COR-L47 (cell line): ENCODE measurements at places on chromosomes 4 and X.

- no peak for DNase-seq
These were observed 1064.4 kb downstream of the PCDH7 start for GRCh38 chr4:31784558-31784957.

DNA sequence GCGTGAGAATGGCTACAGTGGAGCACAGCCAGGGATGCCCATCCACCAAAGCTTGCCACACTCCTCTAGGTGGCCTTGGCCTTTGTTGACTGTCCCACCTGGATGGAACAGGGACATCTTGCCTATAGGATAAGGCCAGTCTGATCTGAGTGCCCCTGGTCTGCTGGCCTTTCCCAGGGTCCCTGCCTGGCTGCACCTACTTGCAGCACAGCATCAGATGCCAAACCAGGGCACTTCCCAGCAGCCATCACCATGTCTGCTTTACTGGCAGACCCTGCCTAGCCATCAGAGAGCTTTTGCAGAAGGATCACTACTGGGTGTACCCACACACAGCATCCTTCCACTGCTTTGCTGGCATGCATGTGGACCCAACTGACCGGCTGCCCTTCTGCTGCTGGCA is 143.2 kb downstream of the GABRA3 start:
- DNase-seq: no peak

GRCh38 chr4:169052594-169052945 is 42.5 kb upstream of the CBR4 start:
- DNase-seq: no peak

DNA sequence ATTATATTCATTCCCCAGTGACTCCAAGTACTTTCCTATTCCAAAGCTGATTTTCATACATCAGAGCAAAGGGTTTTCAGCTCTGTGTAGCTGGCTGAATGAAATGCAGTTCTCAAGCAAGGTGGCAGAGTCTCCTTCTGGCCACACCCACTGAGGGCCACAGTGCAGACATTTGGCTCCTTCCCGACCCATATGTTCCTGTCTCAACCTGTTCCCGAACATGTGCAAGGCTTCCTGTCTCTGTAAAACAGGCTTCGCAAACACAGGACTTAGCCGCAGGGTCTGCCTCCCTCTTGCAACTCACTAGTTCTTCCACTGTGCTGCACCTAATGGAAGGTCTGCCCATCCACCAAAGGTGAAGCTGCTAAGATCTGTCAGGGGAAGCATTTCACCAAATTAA is 249.2 kb downstream of the MID1IP1 start:
- DNase-seq: no peak

DNA sequence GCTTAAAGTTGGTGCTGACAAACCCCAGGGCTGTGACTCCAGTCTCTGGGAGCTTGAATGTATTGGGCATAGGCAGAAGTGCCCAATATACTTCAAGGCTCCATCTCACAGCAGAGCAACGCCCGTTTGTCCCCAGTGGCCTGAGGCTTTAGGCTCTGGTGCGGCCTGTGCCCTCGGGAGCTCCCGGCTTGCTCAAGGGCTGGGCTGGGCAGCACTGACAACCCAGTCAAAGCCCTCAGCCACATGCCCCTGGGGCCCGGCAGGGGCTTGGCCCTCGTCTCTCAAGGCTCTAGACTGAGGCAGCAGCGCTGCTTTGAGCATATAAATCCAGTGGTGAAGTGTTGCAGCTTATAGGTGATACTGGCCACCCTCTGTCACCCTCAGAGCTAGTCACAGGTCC is 203.7 kb downstream of the AFAP1 start:
- no peak for DNase-seq

DNA sequence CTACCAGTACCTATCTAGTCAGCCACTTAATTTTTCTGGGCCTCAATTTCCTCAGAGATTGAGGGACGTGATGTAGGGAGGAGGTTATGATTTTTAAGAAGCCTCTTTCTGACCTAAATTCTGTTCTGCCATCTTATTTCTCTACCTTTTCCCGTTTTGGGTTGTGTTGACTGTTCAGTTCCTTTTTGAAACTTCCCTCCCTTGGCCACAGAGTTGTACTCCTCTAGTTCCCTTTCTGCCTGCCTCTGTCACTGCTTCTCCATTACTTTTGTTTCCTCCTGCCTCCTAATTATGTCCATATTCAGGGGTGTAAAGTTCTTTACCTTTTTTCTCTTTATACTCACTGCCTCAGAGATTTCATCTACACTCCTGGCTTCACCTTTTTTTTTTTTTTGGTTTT is 25.4 kb downstream of the CLCN5 start:
- DNase-seq: no peak

GRCh38 chr4:178026999-178027398 is 584.8 kb upstream of the AGA start:
- no peak for DNase-seq

GRCh38 chr4:83850435-83850834 is 314.5 kb downstream of the GPAT3 start:
- DNase-seq: no peak

- DNase-seq: no peak
These were observed 23.5 kb downstream of the NAT8L start for GRCh38 chr4:2082627-2083026.

DNA sequence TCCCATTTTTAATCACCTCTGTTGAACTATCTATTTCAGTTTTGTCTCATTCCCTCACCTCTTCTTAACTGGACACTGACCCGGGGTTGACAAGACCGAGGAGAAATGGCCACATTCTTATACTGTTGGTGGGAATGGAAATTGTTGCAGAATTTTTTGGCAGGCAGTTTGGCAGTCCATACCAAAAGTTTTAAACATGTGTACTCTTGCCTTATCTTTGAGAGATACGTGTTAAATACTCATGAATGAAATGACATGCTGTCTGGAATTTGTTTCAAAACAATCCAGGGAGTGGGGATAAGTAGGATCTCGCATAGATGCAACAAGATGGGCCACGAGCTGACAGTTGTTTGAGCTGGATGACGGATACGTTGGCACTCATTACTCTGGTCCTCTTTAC is 12.1 kb downstream of the FGFBP1 start:
- DNase-seq: no peak

DNA sequence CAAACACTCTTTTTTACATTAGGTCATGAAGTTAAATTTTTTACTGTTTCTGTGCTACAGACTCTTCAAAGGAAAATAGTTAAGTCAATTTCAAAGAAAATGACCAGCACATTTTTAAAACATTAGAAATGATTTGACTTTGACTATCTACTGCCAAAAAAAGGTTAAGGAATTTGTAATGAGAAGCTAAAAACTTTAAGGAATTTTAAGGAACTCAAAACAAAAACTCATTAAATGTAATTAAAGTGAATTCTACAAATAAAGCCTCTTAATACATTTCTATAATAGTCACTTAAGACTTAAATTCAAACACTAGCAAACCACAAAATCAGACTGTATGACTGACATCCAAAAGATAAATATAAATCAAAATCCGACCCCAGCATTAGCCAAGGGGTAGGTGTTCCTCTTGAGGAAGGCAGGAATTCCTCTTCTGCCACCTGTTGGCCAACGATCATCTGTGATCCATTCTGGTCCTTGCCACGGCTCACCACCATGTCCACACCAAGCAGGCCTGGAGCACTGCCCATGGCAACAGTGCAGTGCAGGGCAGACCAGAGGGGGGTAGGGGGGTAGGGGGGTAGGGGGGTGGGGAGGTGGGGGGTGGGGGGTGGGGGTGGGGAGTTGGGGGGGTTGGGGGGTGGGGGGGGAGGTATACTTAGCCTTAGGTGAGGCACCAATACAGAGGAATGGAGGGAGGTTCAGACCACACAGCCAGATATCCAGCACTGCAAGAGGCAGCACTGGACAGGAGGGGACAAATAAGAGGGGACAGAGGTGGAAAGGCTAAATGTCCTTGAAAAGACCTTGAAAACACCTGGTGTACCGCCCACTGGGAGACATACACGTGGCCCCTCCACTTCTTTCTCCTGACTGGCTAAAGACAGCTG is 287.4 kb downstream of the CHIC1 start:
- no peak for DNase-seq

DNA sequence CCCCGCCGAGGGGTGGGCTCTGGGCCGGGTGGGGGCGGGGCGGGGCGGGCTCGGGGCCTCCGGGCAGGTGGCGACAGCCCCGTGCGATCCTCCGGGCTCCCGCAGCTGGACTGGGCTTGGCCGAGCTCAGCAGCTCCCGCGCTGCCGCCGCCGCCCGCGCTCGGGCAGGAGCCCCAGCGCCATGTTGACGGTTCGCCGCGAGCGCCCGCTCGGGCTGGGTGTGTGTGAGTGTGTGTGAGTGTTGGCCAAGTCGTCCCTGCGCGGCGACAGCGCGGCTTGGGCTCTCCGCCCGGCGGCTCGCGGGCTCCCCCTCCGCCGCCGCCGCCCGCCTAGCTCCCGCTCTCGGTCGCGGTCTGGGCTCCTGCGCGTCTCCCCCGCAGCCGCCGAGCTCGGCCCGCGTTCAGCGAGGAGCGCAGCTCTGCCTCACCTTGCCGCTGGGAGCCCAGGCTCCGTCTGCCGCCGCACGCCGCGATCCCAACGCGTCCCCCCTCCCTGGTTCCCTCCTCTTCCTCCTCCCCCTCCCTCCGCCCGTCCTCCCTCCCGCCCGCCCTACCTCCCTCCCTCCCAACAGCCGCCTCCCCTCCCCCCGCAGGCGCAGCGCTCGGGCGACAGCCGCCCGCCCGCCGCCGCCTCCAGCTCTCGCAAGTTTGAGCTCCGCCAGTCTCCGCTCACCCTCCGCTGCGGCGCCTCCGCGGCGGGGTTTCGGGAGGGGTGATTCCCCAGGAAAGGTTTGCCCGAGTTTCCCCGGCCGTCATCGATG is at the start of gene BCOR:
Gene BCOR, minus strand, starts transcription at position 455 of the 760 bp plus-strand sequence. CDS start 20,029 bp downstream, outside the sequence.
- peak; percentile 56 for DNase-seq

DNA sequence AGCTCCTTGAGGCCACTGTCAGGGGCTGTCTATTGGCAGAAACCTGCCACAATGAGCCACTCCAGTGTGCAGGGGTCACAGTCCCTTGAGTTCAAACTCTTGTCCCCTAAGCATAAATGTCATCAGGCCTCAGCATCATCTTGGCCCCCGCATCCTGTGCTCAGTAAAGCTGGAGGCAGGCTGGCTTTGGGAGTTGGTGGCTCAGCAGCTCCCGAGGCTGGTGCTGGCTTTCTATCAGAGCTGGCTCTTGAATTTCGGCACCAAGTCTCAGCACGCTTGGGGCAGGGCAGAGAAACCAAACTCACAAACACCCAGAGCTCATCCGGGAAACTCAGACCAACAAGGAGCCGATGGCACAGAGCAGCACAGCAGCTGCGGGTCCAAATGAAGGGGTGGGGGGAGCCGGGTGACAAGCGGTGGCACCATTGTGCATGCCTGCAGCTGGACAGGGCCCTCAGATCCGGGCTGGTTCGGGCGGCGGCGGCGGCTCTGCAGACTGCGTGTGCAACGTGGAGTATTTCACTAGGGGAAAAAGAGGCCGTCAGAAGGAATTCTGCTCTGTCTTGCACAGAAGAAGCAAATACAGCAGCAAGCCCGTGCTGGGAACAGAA is 75.5 kb downstream of the MTMR1 start:
- DNase-seq: no peak

DNA sequence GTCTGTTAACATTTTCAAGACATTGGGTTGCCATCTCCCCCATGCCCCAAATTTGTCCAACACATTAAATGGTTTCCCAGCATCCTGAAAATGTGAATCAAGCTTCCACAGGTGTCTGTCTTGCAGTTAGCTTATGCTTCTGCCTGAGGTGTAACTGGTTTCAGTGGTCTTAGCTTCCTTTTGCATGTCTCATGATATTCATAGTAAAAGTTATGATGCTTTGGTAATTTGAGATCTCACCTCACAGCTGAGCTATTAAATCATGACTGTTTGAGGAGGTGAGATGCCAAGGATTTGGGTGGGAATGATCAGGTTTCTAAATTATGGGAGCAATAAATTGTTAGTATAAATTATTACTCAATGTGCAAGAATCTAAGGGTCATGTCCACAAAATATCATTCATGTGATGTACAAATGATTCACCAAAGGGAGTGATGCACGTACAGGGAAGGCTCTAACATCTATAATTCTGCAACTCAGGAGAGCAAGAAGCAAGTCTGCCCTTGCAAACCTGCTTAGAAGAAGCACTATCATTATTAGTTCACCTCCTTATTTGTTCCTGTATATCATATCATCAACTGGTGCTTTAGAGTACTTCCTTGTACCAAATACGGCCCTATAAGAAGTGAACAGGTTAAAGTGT is 17.1 kb upstream of the RAI2 start:
- no peak for DNase-seq

- DNase-seq: peak; percentile 38
These were observed 1.0 kb upstream of the DCK start for GRCh38 chr4:70992391-70992881.

DNA sequence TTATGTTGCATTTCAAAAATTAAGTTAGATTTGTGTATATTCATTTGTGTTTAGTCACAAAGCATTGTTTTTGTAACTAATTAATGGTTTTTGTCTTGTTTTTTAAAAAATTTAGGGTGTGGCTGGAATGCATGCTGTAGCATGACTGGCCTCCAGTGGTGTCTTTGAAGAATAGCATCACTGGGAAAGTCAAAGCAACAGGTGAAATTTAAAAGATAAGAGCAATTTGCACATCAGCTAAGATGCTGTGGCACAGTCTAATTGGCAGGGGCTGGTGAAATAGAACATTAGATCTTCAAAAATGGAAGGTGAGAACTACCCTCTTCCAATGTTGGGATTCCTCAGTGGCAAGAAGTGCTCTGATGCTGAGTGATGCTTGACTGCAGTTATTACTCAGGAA is 45.3 kb downstream of the ANK2 start:
- peak; percentile 39 for DNase-seq

DNA sequence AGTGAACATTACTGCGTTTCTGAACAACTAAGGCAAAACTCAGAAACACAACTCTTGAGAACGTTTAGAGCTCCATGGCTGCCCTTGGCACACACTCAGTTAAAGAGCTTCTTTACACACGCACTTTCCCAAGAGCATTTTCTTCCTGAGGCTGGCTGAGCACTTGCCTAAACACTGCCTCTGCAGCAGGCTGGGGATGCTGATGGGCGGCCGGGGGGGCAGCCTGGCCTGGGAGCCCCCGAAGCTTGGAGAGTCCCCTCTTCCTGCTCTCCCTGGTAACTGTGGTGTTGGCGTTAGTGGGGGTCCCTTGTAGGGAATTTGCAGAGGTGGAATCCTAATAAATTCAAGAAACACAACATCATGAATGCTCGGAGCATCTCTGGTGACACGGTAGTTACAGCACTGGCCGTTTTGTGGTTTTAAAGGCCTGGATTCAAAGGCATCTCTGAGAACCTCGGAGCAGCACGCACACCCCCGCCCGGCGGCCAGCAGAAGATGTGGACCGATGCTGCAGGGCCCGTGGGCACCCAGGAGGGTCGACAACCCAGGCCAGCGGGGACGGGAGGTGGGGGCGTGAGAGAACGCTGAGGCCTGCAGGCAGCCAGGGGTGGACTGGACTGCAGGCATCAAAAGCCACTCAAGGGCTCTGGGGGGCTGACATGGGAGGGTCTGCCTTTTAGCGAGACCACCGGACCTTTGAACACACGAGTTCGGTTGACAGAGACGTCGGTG is 45.4 kb downstream of the FGFRL1 start:
- no peak for DNase-seq

DNA sequence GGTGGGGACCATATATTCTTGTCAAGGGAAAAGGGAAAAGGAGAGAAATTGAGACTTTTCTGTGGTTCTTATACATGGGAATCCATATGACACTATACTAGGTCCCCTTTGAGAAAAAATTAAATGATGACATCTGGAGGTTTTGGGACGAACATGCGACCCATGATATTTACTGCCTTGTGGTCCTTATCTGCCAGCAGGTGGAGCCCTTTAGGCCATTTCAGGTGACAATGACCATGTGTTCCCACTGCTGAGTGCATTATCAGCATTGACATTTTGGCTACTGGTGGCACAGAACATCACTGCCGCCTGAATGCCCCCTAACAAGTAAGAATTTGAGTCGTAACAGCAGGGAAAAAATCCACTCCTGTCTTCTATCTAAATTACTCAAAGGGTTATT is 843.4 kb downstream of the FSTL5 start:
- DNase-seq: peak; percentile 17
